ENCODE measurements at places on chromosomes 3 and 15. TPM values are rescaled to one million over a fixed set of nuclear protein-coding genes. Genes with fewer than 3 reads are reported as not detected.

RTP3 gene
- total RNA-seq, result not detected

DNA sequence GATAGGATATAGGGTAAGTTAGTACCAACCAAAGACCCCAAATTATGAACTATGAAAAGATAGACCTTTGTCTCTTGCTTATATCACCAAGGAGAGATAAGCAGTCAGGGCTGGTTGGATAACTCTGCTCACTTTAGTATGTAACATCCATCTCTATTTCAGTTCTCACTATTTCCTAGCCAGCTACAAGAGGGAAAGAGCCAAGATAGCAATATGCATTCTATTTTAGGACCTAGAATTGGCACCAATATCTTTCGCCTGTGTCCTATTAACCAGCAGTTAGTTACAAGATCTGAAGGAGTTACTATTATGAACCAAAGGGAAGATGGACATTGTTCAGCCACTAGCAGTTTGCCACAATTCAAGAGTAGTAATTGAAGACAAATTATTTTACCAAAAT is 457.5 kb downstream of the NSUN3 start:
- DNase-seq, result no peak
- no peaks in the 10 kb centered on the region for H3K36me3 ChIP-seq
- no peaks in the 10 kb centered on the region for H3K27me3 ChIP-seq
- no peaks in the 10 kb centered on the region for H3K4me1 ChIP-seq
- no peak overlapping the region for H3K4me3 ChIP-seq

GRCh38 chr3:88101142-88101541 is 42.1 kb downstream of the ZNF654 start:
- H3K27me3 ChIP-seq, result no peaks in the 10 kb centered on the region
- no peak overlapping the region for H3K4me3 ChIP-seq
- peaks cover 17% of the 10 kb centered on the region for H3K36me3 ChIP-seq
- DNase-seq, result no peak
- H3K27ac ChIP-seq, result no peak overlapping the region
- no peaks in the 10 kb centered on the region for H3K4me1 ChIP-seq

DNA sequence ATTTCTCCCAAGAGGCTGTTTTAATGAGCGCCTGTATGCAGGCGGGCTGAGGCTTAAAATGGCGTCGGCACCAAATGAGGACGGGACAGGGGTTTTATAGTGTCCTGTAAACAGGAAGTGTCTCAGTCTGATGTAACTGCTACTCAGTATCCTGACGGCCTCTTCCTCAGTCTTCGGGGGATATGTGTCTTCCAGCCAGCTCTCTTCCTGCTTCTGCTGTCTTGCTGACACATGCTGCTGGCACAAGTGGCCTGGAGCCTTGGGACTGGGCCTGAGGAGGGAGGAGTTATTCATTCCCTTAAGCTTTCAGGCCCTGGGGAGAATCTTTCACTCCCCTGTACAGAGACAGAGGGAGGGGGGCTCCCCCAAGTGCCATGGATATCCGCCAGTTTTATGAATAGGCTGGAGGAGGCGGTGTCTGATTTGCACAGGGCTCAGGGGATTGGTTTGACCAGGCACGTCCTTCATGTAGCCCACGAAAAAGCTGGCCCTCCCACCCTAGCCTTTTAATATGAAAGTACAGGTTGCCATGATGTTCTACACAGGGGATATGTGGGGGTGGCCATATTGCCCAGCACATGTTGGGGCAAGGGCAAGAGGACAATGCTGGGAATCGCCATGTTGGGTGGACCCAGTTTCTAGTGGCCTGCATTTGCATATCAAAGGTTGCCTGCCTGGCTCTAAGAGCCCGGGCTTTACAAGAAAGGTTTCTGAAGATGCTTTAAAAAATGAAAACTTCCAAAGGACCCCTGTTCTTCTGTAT is 19.9 kb downstream of the NDUFB4 start:
- H3K36me3 ChIP-seq, result no peaks in the 10 kb centered on the region
- no peaks in the 10 kb centered on the region for H3K27me3 ChIP-seq
- H3K4me1 ChIP-seq, result no peaks in the 10 kb centered on the region
- no peak overlapping the region for H3K4me3 ChIP-seq
- H3K27ac ChIP-seq, result no peak overlapping the region
- peak; percentile 30 for DNase-seq

DNA sequence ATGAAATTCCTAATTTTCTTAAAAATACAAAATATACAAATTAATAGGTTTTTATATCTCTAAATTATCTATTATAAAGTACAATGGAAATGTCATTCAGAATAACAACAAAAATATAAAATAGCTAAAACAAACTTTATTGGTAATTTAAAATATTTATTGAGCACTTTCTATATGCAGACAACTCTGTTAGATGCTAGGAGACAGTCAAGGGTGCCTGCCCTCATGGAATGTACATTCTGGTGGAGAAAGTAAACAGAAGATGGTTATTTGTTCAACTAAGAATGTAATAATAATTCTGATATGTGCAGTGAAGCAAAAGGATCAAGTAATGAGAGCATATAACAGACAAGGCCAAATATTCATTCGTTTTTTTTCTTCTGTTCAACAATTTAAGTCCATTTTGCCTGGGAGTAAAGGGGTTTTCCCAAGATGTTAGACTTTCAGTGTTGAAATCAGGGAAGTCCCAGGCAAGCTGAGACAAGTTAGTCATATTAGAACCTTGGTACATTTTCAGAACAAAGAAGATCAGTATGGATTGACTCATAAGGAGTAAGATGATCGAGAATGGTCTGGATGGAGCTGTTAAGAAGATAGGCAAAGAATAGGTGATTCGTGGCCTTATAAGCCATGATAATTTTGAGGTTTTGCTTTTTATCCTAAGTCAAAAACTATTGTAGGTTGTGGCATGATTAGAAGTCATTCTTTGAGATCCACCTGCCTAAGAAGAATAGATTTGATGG is 150.2 kb upstream of the MLF1 start:
- no peak for DNase-seq
- H3K4me1 ChIP-seq, result no peaks in the 10 kb centered on the region
- no peaks in the 10 kb centered on the region for H3K36me3 ChIP-seq
- no peak overlapping the region for H3K27ac ChIP-seq
- H3K27me3 ChIP-seq, result no peaks in the 10 kb centered on the region
- no peak overlapping the region for H3K4me3 ChIP-seq

- no peak overlapping the region for H3K4me3 ChIP-seq
- H3K36me3 ChIP-seq, result no peaks in the 10 kb centered on the region
- H3K4me1 ChIP-seq, result no peaks in the 10 kb centered on the region
- DNase-seq, result no peak
- no peaks in the 10 kb centered on the region for H3K27me3 ChIP-seq
- no peak overlapping the region for H3K27ac ChIP-seq
These were observed 834.6 kb upstream of the CFAP20DC start for GRCh38 chr3:59884409-59884808.

DNA sequence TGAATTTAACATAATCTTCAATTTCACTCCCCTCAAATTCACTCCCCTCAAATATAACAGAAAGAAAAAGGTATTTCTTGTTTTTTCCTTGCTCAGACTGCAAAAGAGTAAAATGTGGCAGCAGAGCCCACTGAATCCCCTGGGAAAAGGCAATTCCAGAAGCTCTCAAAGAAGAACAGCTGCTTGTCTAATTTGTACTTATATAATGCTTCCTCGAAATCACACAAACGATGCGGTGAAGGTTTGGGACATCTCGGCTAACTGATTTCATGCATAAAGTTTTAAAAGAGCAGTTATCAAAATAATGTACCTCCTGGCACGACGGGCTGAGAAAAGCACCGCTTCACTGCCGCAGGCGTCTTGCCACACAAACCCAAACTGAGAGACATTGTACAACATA is 10.7 kb downstream of the BDH1 start:
- H3K4me1 ChIP-seq, result peaks cover 5% of the 10 kb centered on the region
- H3K4me3 ChIP-seq, result no peak overlapping the region
- DNase-seq, result no peak

NUSAP1 gene
- total RNA-seq, result 157 TPM

GRCh38 chr15:31217566-31218270 is 108.9 kb upstream of the KLF13 start:
- DNase-seq, result no peak
- no peak overlapping the region for H3K27ac ChIP-seq
- H3K27me3 ChIP-seq, result no peaks in the 10 kb centered on the region
- H3K36me3 ChIP-seq, result no peaks in the 10 kb centered on the region
- H3K4me1 ChIP-seq, result peaks cover 2% of the 10 kb centered on the region

CYP8B1 gene
- not detected for total RNA-seq

DNA sequence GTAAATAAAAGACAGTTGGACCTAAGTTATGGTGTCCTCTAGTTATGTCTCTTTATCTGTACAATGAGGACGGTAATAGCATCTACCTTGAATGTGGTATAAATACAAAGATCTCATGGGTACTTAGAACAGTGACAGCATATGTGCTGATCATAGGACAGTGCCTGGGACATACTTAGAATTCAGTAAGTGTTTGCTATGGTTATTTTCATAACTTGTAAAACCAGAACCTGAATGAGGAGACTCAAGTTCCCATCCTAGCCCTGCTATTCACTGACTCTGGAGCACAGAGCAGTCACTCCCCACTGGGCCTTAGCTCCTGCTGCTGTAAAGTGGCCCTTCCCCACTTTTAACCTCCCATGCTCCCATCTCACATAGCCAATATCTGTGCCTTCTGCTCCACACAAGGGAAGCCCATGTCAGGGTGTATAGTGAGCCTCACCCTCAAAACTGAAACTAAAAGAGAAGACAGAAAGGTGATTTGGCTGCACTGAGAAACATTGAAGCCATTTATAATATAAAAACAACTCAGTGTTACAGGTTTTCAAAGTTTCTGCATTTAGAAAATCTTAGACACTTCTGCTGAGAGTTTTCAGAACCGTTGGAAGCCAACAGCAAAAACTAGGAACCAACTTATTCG is 225.4 kb upstream of the UBE2E2 start:
- H3K27ac ChIP-seq, result no peak overlapping the region
- no peak for DNase-seq
- no peak overlapping the region for H3K4me3 ChIP-seq

SATB1 gene
- total RNA-seq, result 23.4 TPM

GPR87 gene
- total RNA-seq, result 0.18 TPM

ASTE1 gene
- total RNA-seq, result 10.1 TPM

DNA sequence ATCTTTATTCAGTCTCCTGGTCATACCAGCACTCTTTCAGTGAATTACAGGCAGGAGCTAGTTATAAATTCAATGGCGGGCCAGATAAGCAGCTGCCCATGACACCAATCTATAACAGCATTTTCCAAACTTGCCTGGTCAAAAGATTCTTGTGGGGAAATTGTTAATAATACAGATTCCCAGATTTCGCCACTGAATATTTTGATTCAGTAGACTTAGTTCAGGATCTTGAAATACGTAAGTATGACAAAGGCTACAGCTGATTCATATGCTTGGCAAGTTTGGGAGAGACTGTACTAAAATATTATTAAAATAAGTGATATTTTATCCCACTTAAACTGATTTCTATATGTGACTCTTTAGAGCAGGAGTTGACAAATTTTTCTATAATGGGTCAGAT is 119.3 kb downstream of the TMCO5A start:
- H3K36me3 ChIP-seq, result no peaks in the 10 kb centered on the region
- H3K4me3 ChIP-seq, result no peak overlapping the region
- no peak for DNase-seq
- H3K4me1 ChIP-seq, result no peaks in the 10 kb centered on the region

- H3K4me3 ChIP-seq, result no peak overlapping the region
- DNase-seq, result no peak
These were observed 51.1 kb downstream of the POMGNT2 start for GRCh38 chr3:43054754-43055153.

DNA sequence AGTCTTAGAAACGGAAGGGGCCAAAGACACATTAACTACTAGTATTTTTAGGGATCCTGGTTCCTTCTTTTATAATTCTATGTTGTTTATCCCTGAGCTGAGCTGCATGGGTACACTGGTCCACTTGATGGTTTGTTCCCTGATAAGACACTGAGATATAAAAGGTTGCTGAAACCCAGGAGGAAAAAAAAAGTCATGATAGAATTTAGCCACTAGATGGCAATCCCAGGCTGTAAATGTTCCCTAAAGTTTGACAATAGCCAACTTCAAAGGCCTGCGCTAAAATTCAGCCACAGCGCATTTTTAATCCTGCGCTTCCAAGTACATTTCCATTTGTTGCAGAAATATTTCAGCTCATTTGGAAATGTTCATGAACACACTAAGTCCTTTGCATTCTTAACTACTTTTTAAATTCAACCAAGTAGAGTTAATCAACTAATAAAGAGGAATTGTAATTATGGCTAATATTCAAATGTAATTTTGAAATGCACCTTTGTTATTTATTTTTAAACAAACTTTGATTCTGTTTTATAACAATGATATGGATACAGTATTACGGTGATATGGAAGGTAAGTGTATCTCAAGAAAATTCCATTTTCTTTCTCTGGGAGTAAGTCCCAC is 249.3 kb upstream of the FEZF2 start:
- no peak overlapping the region for H3K4me3 ChIP-seq
- DNase-seq, result no peak
- H3K4me1 ChIP-seq, result no peaks in the 10 kb centered on the region
- no peaks in the 10 kb centered on the region for H3K36me3 ChIP-seq
- no peaks in the 10 kb centered on the region for H3K27me3 ChIP-seq

ANKRD34C gene
- total RNA-seq, result not detected

DNA sequence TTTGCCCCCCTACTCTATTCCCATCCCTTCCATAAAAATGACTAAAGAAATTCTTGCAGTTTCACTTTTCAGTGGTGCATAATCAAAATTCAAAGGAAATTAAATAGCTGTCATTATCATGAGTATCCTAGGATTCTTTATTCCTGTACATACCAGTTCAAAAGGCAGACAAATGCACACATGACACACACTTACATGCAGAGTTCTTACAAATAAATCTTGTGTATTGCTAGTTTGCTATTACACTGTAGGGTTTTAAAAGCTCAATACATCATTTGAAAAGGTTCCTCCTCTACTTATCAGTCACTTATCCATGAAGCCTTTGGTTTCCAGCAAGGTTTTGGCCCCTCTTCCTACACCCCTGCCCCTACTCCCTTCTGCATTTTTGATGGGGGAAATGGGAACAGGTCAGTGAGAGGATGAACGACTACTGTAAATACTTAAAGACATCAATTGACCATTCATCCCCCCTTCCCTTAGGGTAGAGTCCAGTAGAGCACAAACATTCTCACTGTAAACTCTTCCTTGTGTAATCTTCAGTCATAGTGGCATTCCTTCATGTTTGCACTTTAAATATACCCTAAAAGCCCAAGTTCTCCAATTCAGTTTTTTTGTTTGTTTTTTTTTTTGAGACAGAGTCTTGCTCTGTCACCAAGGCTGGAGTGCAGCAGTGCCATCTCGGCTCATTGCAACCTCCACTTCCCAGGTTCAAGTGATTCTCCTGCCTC is 92.6 kb downstream of the SUCLG2 start:
- no peaks in the 10 kb centered on the region for H3K36me3 ChIP-seq
- no peak for DNase-seq
- no peaks in the 10 kb centered on the region for H3K4me1 ChIP-seq
- H3K27ac ChIP-seq, result no peak overlapping the region
- H3K4me3 ChIP-seq, result no peak overlapping the region

- H3K4me3 ChIP-seq, result no peak overlapping the region
- H3K36me3 ChIP-seq, result peaks cover 4% of the 10 kb centered on the region
- no peak for DNase-seq
- H3K4me1 ChIP-seq, result no peaks in the 10 kb centered on the region
These were observed 286.4 kb downstream of the TBC1D5 start for GRCh38 chr3:17456046-17456445.

All from H9 (cell line).